Forelimb muscle (tissue), 1 donor: ENCODE measurements at places on chromosomes 4 and X. TPM values are rescaled to one million over a fixed set of nuclear protein-coding genes. Genes with fewer than 3 reads are reported as not detected.

DNA sequence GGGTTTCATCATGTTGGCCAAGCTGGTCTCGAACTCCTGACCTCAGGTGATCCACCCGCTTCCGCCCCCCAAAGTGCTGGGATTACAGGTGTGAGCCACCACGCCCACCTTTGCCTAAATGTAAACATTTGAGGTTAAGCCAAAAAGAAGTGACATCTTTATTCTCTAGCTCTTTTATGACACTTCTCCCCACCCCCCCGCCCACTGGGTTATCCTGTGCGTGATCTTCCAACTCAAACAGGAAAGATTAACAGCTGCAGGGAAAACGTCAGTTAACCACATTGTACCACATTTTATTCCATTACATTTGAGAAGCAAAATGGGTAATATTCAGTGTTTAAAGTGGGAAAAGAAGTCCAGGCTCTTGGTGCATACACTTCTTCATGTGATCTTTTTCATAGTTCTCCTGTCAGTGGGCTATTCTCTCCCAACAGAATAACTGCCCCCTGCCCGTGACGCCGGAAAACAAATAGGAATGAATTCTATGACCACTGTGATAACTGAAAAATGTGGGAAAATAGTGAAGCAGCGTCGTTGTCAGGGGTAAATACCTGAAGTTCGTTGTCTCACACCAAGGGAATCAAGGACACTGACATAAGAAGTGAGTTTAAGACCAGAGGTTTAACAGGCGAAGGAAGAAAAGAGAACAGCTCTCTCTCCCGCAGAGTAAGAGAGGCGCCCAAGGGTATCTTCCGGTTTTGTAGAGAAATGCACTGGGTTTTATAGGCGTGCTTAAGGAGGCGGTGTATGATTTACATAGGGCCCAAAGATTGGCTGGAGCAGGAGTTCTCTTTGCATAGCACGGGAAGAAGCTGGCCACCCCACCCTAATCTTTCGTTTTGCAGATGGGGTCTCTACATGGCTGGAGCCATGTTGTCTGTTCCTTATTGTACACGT lies 9.7 kb upstream of the SRD5A3 start:
- no peak for DNase-seq

DNA sequence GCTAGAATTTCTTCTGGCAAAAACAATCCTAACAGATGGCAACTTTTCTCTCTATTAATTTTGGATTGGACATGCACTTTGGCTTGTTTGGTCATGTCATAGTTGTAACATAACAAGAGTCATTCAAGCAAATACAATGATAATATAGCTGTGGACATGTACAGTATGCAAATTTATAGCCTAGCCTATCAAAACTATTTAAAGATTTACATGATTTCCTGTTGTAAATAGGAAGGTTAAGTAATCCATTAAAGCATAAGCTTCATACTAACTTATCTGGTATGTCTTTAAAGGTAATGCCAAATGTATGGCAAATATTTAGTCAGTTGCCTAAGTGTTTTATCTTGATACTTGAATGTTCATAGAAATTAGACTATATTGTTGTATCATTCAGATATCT lies 45.3 kb downstream of the RPA4 start:
- DNase-seq, result no peak

DNA sequence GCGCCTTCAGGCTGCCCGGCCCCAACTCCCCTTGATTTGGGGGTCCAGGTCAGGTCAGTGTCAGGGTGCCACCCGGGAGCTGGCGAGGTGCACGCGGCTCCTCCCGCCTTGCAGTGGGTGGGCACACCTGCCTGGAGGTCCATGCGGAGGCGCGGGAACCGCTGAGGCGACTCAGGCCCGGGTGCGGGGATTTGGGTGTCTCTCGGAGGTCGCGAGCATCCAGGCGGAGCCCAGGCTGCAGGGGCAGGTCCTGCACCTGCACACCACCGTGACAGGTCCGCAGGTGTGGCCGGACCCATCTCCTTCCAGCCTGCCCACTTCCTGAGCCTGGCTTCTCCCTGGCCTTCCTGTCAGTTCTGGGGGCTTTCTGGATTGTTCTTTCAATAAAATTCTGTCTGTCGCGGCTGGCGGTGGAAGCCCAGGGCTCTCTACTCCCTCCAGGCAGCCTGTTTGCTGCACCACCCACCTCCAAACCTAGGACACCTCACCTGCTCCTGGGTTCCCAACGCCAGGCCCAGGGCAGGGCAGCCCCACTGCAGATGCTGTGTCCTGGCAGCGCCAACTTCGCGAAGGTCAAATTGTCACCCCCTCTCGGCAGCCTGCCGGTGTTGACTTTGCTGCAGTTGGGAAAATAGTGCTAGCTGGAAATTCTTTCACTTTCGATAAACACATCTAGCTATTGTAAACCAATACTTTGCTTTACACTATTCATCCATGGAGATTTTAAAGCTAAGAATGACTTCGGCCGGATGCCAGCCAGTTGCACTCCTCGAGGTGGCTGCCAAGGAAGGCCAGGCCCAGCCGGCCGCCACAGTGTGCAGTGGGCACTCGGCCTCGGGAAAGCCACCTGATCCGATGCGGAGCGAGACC lies 35.9 kb downstream of the FGFRL1 start:
- no peak for DNase-seq

GRCh38 chr4:2792711-2793585 lies at the start of gene SH3BP2:
TSS of gene SH3BP2 (plus strand) at chr4:2793085. CDS start at chr4:2820618, 27,533 bp downstream.
- no peak for DNase-seq

Gene MAGT1
- 36.8 TPM for polyA plus RNA-seq
